ENCODE measurements at places on chromosomes 2 and 18. TPM values are rescaled to one million over a fixed set of nuclear protein-coding genes. Genes with fewer than 3 reads are reported as not detected.

- no peak overlapping the region for H3K27ac ChIP-seq
- no peaks in the 10 kb centered on the region for H3K27me3 ChIP-seq
- DNase-seq: no peak
- H3K4me3 ChIP-seq: no peak overlapping the region
- H3K4me1 ChIP-seq: peaks cover 19% of the 10 kb centered on the region
These were observed 98.2 kb downstream of the TNS1 start for GRCh38 chr2:217904614-217904965.

The RESP18 gene
- total RNA-seq: not detected

The L3MBTL4 gene
- 34.2 TPM for total RNA-seq

- no peak overlapping the region for H3K27ac ChIP-seq
- H3K4me3 ChIP-seq: no peak overlapping the region
- H3K36me3 ChIP-seq: no peaks in the 10 kb centered on the region
- DNase-seq: no peak
- H3K27me3 ChIP-seq: no peaks in the 10 kb centered on the region
- no peaks in the 10 kb centered on the region for H3K4me1 ChIP-seq
These were observed 390.4 kb downstream of the SOX11 start for GRCh38 chr2:6082625-6083018.

DNA sequence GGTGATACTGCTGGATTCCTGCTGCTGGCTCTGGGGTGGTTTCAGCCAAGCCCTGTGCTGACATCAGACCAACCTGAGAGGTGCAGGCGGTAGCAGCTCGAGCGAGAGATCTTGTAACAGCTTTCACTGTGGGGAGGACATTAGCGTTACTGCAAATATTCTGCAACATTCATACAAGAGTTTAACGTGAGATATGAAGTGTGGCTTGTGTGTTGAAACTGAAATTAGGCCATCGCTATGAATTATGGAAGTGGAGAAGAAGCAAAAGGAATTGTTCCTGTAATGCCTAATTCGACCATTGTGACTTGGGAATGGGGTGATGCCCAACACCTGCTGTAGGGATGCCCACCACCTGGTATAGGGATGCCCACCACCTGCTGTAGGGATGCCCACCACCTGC is 6.5 kb upstream of the MLPH start:
- H3K27me3 ChIP-seq: peaks cover 14% of the 10 kb centered on the region
- no peak overlapping the region for H3K27ac ChIP-seq
- DNase-seq: no peak
- no peak overlapping the region for H3K4me3 ChIP-seq
- H3K4me1 ChIP-seq: peaks cover 5% of the 10 kb centered on the region

DNA sequence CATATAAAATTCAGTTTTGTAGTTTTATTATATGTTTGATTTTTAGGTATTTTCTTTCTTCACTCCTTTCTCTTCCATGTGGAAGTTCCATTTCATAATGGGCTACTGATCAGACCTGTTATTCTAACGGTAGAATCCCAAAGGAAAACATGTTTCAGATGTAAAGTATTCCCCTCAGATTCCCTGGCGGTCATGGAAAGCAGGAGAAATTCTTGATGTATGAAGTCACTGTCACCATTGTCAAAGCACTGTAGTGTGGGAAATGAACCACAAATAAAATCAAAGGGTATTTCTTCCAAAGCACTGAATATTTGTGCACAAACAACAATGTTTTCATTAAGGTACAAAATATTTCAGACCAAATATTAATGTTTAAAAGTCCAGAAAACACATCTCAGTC is 237.3 kb upstream of the KLHL14 start:
- no peak overlapping the region for H3K4me3 ChIP-seq
- no peaks in the 10 kb centered on the region for H3K36me3 ChIP-seq
- no peak for DNase-seq
